ENCODE measurements at places on chromosomes 5 and 9.

DNA sequence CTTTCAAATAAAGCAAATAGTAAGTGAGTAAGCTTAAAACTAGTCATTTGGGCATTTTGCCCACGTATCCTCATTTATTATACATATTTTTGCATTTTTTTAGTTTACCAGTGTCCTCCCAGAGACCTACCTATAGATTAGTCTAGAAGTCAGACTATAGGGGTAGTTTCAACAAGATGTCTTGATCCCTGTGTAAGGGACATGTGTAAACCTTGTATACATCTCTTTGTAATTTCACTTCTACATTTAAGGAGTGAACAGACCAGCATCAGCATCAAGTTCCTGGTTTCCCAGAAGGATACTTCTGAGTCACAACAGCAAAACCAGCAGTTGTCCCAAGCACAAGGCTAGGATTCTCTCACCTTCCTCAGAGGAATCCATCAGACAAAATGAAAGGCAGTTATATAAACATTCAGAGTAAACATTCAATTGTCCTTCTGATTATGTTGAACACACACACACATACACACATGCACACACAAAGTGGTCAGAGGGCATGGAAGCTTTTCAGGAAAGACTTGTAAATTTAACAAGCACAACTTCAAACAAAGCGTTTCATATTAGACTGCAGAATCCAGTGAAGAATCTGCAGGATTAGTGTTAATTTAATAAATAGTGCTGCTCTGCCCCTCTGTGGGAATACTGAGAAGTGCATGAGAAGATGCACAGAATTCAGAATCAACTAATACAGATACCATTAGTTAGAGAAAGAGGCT lies 55.4 kb downstream of the HINT1 start:
- DNase-seq, result no peak

DNA sequence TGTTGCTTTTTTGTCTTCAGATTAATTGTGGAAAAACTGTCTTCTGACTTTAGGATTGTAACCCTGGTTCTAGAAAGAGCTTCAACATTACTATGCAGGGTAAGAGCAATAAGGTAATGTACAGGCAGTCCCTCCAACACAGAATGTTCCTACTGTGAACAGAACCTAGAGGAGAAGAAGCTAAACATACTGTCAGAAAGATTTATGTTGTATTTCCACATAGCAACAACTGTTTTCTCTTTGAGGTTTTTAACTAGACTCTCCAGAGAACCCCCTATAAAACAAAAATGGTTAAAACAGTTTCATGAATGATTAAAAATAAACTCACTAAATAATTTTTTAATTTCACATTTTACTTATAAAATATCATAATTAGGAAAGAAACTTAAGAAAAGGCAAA lies 64.3 kb upstream of the NAA35 start:
- no peak for DNase-seq

GRCh38 chr5:98927242-98927988 lies 1.4 kb downstream of the CHD1 start:
- DNase-seq, result no peak

DNA sequence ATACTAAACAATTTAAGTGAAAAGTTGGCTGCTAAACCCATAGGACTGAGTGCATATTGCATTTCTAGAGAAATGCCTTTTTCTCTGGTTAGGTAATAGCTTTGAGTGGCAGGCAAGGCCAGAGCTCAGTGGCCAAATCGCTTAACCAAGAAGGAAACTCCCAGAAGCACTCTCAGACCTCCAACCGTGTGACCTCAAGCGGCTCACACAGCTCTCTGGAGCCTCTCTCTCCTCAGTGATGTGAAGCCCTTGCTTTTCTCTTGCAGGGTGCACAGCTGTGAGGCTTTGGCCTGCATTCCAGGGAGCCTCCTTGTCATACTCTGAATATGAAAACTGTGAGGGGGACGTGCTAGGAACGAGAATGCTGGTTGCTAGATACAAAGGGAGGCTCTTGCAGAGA lies 106.7 kb downstream of the INSYN2B start:
- DNase-seq, result no peak

- DNase-seq, result no peak
These were observed 116.2 kb downstream of the WNK2 start for GRCh38 chr9:93300175-93300572.

DNA sequence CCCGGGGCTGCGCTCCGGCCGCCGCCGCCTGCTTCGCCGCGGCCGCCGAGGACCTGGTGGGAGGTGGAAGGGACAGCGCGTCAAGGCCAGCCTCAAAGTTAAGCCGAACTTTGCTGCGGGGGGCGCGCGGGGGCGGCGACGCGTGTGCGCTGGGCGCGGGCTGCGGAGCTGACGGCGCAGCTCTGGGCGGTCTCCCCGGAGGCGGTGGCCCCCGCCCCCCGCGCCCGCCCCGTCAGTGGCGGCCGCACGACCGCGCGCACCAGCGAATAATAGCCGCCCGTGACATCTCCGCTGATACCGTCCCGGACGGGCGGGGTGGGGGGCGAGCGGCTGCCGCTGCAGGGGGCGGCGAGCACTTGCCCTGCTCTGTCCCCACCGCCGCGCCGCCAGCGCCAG lies 579 bp upstream of the FAM78A start:
- DNase-seq, result no peak

DNA sequence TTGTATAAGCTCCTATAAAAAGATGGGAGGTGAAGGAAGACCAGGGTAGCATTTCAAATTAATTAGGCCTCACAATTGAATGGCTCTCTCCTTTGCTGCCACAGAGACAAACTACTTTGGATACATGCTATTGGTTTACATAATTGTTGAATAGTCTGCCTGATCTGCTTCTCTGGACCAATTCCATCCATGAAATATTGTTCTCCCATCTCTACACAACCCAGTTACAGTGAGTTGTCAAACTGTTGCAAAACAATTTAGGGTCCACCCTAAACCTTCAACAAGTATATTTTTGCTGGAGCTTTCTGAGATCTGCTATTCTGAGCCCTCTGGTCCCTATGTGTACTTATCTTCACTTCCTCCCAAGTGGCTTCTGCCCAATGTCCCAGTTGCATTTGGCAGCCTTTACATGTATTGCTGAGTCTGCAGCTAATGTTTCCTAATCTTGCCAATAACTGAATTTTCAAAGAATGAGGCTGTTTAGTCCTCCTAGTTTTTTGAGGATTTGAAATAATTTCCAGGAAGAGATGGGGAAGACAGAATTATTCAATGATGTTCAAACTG lies 38.9 kb downstream of the AGTPBP1 start:
- no peak for DNase-seq

GRCh38 chr5:133713751-133714150 lies 101.4 kb upstream of the FSTL4 start:
- no peak for DNase-seq

- DNase-seq, result no peak
These were observed 144.0 kb downstream of the CAAP1 start for GRCh38 chr9:26748449-26749058.

DNA sequence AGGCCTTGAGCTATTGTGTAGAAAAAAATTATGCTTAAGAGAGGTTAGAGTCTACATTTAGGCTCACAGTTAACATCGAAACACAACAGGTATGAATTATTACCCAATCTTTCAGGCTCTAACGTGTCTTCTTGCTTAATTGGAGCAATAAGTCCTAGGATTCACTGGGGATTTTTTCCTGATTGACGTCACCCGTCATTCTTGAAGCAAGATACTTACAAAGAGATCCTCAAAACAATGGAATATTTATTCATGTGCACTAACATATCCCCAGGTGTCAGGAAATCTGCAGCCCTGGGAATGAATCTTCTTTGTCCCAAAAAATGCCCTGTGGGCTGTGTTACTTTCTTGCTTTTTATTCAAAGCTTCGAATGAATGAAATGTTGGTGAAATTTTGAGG lies 413.5 kb downstream of the NFIB start:
- no peak for DNase-seq

DNA sequence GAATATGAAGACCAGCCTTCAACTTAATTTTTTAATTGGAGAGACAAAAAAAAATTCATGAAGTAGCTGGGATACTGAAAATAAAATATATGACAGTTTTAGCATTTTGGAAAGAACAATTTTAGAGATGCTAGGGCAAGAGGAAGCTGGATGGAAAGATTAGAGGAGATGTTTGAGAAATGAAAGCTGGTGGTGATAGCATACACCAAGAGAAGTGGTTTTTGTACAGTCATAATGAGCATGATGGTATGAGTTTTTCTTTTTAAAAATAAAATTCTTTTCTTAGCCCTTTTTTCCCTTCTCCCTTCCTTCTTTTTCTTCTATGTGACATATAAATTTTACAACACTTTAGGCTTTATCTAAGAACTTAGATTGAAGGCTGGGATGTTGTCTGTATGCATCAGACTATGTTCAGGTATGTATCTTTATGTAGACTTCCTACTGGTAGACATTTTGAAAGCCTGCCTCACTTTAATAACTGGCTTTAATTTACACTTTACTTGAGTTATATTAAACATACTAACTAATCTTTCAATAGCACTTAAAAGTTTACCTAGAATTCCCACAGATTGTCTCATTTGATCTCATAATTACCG lies 522.5 kb downstream of the TLE4 start:
- no peak for DNase-seq

DNA sequence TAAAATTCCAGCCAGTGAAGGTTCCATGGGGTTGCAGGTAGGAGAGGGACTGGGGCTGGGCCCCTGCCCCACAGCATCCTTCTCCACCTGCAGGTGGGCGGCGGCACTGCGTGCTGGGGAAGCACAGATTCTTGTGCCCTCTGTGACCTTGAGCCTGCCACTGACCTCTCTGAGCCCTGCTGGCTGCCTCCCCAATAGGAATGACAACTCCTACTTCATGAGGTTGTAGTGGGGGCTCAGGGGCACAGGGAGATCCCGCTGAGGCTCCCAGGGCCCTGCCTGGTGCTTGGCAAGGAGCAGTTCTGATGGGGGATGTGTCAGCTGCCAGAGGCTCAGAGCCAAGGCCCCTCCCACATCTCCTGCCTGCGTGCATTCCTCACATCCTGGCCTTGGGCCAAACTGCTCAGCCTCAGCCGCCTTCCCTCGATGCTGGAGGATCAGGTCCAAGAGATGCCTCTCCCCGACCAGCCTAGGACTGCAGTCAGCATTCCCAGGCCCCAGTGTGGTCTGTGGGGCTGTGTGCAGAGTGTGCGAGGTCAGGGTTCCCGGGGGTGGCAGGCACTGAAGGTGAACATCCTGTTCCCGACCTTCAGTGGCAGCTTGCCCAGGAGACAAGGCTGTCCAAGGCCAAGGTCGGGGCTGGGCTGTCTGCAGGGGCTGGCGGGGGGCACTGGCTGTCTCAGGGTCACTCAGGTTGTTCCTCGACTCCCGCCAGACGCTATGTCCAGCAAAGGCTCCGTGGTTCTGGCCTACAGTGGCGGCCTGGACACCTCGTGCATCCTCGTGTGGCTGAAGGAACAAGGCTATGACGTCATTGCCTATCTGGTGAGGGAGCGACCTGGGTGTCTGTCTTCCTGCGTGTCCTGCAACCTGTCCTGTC lies 7.0 kb downstream of the ASS1 start:
- DNase-seq, result no peak

- DNase-seq, result no peak
These were observed 290.5 kb upstream of the MEF2C start for GRCh38 chr5:89173528-89173927.

GRCh38 chr5:22835686-22836085 lies 17.5 kb downstream of the CDH12 start:
- no peak for DNase-seq

DNA sequence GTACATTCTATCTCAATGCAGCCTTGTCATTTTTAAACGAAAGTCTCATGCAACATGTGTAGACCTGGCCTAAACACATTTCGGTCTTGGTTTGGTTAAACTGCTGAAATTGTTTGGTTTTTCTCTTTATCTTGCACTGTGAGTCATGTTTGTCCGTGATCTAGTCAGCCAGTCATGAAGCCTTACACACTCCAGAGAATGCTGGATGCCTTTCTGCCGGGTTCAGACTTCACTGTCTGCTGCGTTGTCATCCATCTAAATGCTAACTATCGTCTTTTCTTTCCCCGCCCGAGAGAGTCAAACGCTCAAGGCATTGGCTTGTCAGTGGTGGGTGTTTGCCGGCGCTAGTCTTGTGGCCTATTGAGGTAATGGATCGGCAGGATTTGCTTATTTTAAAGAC lies 1194.6 kb upstream of the WWC1 start:
- DNase-seq, result no peak

DNA sequence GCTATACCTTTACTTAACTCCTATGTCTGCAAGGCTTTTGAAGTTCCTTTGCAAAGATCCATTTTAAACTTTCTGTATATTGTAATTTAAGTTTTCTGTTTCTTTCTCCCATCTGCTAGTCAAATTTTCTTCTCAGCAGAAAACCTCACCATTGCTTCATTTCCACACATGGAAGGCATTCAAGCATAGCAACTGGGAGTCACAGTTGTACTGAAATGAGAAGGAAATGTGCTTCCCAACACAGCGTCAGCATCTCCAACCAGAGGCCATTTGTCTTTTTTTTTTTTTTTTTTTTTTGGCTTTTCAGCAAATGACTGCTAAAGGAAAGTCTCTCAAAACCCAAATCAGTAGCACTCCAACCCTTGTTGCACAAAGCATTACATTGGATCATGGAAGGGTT lies 92.5 kb downstream of the RAB3C start:
- DNase-seq, result no peak

DNA sequence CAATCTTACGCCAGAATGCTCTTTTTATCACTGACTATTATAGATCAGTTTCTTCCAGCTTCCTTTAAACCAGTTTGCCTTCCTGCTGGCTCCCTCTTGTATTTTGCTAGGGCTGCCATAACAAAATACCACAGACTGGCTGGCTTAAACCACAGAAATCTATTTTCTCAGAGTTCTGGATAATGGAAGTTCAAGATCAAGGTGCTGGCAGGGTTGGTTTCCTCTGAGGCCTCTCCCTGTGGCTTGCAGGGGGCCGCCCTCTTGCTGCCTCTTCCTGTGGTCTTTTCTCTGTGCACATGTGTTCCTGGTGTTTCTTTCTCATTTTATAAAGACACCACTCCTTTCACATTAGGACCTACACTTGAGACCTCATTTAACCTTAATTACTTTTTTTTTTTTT lies 6.8 kb upstream of the FXN start:
- no peak for DNase-seq

DNA sequence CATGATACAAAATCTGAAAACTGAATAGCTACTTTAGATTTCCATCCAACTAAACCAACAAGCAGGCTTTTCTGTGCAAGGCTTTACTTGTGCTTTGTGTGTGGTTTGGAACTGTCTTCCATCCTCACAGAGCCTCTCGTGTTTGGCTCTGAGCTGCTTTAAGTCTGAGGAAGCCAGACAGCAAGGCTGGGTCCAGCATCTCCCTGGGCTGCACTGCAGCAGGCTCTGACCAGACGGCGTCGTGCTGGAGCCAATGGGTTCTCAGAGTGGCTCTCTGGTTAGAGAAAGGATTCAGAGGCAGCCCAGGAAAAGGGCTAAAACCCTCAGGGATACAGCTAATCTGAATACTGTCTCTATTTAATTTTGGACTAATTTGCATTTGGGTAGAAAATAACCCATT lies 207.9 kb upstream of the EFNA5 start:
- no peak for DNase-seq
